ENCODE measurements at places on chromosomes 11 and 22.

GRCh38 chr11:67271541-67272284 lies 5.4 kb downstream of the GRK2 start:
- no peak for DNase-seq

- DNase-seq = no peak
Observed at GRCh38 chr11:27460158-27460978, 12.2 kb downstream of the LGR4 start.

DNA sequence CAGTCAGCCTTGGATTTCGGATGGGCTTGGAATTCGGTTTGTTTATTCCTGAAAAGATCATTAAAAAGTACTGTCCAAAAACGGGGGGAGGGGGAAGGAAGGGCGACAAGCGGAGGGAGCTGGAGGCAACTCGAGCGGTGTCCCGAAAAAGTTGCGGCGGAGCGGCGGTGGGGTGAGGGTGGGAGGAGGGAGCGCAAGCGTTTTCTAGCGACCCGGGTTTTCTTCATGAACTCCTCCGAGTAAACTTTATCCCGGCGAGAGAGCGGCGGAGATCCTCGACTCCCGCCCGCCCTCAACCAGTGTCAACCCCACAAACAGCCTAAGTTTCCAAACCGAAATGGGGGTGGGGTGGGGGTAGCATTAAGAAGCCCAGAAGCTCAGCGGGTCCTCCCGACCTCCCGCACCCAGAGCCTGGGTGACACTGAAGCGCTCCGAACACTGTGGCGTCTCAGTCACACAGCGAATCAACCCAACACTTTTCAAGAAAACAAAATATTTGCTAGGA lies 133.0 kb upstream of the C11orf58 start:
- DNase-seq = no peak

GRCh38 chr22:27577574-27577969 lies 224.0 kb downstream of the MN1 start:
- no peak for DNase-seq

DNA sequence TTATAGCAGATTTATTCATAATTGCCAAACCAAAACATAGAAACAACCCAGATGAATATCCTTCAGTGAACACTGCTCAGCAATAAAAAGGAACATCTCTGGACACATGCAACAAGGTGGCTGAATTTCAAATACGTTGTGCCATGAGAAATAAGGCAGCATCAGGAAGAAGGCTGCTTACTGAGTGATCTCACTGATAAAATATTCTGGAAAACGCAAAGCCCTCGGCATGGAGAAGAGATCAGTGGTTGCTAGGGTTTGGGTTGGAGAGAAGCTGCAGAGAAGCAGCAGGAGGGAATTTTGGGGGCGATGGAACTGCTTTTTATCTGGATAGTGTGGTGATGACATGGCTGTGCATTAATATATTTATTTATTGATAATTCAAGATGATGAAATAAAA lies 11.0 kb upstream of the SHANK2 start:
- no peak for DNase-seq

DNA sequence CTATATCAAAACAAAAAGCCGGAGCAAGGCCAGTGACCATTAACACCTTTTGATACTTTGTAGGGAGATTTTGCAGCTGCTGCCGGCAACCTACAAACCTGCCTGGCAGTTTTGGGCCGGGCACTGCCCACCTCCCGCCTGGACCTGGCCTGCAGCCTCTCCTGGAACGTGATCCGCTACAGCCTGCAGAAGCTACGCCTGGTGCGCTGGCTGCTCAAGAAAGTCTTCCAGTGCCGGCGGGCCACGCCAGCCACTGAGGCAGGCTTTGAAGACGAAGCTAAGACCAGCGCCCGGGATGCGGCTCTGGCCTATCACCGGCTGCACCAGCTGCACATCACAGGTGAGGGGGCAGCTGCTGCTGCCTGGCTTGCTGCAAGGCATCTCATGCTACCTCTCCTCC lies 34.2 kb downstream of the SHISA8 start:
- no peak for DNase-seq

GRCh38 chr11:76927160-76927559 lies 66.4 kb downstream of the ACER3 start:
- no peak for DNase-seq

DNA sequence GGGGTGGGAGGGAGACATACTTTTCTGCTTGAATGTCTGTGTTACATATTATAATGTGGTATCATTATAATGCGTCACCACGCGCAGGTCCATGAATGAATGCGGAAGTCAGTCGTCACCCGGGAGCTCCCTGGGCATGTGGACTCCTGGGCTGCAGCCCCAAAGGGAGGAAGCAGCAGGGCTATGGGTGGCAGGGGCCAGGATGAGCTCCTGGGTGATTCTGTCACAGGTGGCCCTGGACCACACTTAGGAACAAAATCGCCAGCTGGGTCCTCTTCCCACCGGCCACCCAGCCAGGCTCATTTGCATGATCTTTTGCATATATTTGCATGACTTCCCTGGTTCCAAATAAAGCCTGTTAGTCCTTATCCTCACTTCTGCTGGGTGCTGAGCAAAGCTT lies 51.2 kb downstream of the KCNJ4 start:
- peak; percentile 8 for DNase-seq

GRCh38 chr11:23103416-23103815 lies 243.1 kb upstream of the CCDC179 start:
- DNase-seq = no peak

DNA sequence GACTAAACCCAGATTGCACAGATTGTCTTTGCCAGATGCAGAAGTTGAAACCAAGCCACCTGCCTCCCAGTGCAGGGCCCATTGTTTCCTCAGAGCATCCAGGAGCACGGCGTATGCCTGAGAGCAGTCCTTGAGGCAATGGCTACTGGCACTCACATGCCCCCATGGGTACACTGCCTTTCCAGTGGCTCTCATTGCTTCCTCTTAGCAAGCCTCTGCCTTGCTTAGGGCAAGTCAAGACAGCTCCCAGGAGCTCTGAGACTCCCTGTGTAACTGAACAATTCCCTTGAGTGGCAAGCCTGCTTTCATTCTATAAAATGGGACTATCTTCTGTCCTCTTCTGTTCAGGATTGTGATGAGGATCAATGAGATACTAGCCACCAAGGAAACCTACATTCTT lies 4.1 kb downstream of the SYTL2 start:
- DNase-seq = no peak

- DNase-seq = no peak
Observed at GRCh38 chr11:60631944-60632343, 67.5 kb upstream of the MS4A8 start.

- DNase-seq = no peak
Observed at GRCh38 chr11:884578-885070, 26.0 kb downstream of the CHID1 start.

GRCh38 chr11:618856-619627 lies 3.3 kb upstream of the IRF7 start:
- DNase-seq = no peak

DNA sequence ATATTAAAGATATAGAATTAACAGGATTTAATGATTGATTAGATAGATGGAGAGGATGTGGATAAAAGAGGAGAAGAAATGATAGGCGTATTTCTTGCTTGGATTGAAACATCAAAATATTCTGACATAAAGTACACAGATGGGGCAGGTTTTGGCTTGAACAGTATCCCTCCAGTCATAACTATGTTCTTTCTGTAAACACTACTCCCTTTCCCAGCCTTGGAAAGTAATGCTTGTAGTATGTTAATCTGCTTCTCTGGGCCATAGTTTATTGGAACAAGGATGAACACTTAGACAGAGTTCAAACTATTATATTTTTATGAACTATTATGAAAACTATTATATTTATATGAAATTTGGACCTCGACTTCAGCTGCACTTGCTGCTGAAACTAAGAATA lies 419.2 kb downstream of the AASDHPPT start:
- DNase-seq = no peak

DNA sequence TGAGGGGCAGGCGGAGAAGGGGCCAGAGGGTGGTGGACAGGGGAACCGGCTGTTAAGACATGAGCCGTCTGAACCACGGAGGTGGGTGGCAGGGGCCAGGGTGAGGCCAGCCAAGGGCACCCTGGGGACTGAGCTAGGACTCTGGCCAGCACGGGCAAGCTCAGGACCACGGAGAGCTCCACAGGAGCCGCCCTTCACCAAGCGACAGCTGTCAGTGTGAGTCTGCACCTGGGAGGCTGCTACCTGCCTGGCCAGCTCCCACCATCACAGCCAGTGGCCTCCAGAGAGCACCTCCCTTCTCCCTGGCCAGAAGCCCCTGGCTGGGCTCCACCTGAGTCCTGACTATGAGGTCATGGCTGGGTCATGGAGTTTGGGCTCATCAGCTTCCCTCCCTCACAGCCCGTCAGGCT lies 21.6 kb downstream of the MGAT3 start:
- no peak for DNase-seq

DNA sequence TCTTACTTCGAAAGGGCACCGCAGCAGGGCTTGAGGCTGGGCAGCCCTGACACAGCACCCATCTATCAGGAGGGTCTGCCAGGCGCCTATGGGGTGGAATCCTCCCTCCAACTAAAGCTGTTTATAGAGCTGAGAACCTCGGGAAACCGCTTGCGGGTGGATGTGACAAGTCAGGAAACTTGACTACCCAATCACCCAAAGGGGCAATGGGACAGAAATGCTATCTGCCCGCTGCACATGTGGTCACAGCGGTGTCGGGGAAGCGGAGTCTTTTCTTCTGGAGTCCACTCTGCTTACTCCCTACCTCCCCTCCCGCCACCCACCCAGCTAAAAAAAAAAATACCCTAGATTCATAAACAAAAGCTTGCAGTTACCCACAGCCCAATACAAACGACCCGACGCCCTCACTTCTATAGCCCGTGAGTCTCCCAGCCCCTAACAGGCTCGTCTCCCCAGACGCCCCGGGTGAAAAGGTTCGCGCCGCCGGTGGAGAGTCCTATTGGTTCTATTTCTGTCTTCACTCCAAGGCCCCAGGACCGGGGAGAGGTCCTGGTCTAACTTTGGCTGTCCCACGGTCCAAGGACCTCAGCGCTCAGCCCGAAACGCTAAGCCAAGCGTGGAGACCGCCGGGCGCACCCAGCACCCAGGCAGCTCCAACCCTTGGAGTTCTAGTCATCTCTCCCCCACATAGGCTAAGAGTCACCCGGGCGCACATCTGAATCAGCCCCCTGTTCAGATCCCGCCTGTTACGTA lies 1.4 kb downstream of the TRPC6 start:
- DNase-seq = no peak

- DNase-seq = no peak
Observed at GRCh38 chr11:71329165-71329510, 76.8 kb upstream of the SHANK2 start.
